ENCODE measurements at places on chromosomes 13 and 19. TPM values are rescaled to one million over a fixed set of nuclear protein-coding genes. Genes with fewer than 3 reads are reported as not detected.
A peak's percentile ranks its signal among the peaks of the same experiment; 100 is the strongest.

TMEM255B gene
- 3.7 TPM for polyA plus RNA-seq

DNA sequence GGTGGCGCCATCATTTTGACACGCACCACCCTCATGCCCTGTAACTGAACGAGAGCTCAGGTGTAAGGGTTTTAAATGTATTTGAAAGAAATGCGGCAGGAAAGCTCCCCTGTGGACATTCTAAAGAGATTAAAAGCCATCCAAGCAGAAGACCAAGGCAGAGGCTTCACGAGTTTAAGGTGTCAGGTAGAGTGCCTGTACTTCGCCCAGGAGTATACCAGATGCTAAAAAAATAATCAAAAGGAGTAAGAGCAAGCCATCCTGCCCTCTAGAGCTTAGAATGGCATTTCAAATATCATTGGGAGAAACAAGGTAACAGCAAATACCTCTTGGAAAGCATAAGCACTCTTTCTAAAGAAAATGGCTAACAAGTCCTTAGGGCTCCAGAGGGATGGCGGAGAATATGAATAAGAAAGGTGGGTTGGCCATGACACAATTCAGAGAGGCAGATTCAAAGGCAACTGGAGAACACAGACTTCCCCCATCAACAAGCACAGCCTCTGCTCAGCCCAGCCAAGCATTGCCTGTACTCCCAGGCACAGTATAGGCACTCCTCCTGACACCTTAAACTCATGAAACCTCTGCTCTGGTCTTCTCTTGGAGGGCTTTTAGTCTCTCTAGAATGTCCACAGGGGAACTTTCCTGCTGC lies 447.6 kb downstream of the SUCLA2 start:
- no peak for DNase-seq

POU2F2 gene
- polyA plus RNA-seq: 1.1 TPM

DNA sequence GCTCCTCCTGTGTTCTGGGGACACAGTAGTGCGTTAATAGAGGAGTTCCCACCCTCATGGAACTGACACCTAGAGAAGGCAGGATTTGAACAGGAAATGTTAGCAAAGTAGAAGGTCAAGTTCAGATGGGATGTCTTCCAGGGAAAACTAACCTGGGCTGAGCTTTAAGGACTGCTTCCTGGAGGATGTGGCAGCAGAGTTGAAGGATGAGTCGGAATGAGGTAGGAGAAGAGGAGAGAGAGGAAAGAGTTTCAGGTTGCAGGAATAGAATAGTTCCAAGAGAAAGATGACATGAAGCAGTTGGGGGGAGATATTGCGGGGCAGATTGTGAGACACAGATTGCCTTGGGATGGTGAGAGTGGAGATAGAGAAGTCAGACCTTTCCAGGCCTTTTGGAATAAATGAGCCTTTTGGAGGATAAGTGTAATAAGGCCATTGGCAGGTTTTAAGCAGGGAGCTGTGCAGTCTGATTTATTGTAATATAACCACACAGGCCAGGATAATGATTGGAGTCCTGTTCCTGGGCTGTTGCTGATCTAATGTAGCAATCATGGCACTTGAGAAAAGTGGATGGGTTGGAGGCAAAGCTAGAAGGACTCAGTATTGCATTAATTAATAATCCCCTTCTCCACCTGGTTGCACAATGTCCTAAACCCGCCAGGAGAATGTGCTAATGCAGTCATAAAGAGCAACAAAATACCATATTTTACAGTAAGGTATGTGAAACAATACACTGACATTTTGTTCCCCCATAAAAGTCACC lies 205.4 kb downstream of the SHISA2 start:
- no peak for DNase-seq

DNA sequence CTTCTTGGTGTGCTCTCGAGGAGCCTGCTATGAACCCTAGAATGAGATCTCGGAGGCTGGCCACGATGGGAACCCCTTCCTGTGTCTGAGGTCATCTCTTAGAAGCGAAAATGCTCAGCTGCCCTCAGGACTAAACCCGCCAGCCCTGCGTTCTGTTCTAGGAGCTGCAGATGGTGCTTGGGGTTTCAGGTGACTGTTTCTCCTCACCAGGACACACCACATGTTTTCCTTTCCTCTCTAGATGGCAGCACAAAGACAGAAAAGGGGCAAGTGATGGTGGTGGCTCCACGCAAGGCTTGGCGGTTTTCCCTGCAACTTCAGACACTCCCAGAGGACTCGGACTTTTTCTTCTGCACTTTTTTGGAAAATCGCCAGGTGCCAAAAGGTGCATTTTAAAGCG lies 60.1 kb downstream of the RNASEH2B start:
- no peak for DNase-seq

OR7G1 gene
- polyA plus RNA-seq: not detected

ZNF229 gene
- polyA plus RNA-seq: 0.88 TPM

DNA sequence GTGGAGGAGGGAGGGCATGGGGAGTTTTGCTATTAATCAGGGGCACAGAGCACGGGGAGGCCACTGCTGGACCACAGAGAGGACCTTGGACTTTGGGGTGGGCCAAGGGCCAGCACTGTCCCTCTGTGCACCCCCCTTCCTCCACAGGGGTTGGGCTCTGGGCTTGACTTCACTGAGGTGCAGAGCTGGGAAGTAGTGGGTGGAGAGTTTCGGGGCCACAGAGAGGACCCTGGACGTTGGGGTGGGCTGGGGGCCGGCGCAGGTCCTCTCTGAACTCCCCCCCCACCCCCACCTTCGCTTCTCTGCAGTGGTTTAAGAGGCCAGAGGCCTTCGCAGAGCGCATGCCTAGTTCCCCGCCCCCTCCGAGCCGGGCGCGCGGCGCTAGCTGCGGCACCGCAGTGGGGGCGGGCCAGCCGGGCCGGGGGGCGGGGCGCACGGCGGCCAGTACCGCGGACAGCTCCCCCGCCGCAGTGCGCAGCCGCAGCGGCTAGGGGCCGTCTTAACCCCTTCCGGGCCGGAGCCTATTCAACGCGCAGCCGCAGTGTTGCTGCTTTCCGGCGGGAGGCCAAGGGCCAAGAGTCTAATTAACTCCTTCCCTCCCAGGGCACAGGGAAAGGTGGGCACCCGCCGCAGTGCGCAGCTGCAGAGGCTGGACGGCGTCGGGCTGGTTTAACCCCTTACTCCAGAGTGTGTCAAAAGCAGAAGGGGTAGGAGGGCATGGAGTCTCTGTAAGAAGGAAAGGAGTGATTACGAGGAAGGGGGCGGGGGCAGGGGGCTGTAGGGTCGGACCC lies 3.7 kb downstream of the KCNC3 start:
- peak; percentile 80 for DNase-seq

GRCh38 chr13:65936249-65936648 lies 1293.9 kb downstream of the PCDH9 start:
- no peak for DNase-seq

ZNF865 gene
- 3.1 TPM for polyA plus RNA-seq

DNA sequence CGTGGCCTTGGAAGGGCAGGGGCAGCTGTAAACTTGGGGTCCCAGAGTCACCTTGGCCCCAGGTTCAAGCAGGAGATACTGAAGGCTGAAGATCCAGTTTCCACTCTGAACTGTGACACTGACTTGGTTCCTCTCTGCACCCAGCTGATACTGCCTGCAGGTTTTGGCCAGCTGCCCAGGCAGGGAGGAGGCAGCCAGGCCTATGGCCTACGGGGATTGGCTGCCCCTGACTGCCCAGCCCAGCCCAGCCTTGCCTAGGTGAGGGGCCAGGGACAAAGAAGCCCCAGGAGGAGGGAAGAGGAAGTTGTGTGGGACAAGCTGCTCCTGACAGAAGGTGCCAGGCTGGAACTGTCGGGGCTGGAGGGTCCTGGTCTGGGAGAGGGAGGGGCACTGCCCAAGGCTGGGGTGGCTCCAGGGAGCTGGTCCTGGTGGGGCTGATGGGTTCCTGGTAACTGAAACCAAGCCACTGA lies 51.7 kb upstream of the CYP4F8 start:
- DNase-seq: peak; percentile 69

Data from liver (tissue), 10 donors.